ENCODE measurements at places on chromosomes 2 and 18.

DNA sequence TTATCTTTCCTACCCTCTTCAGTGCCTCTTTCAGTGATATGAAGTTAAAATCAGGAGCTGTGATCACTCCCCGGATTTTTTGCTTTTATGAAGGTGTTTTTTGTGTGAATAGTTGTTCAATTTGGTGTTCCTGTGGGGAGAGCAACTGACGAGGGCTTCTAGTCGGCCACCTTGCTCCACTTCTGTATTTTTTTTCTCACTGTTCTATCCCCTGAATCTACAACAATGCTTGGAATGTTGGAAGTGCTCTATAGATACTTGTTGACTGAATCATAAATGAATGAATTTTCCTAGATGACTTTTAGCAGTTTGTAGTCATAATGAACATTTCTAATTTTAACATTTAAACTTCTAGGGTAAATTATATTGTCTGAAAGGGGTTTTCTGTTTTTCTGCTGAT is 247.3 kb downstream of the ZNF385B start:
- no peak for DNase-seq

GRCh38 chr2:199278099-199278498 is 179.6 kb downstream of the SATB2 start:
- no peak for DNase-seq

GRCh38 chr2:224847961-224848850 is 132.0 kb upstream of the CCDC195 start:
- DNase-seq: no peak

GRCh38 chr2:201933792-201934237 is 99.8 kb upstream of the FZD7 start:
- no peak for DNase-seq

GRCh38 chr2:227527351-227527750 is 55.4 kb downstream of the AGFG1 start:
- no peak for DNase-seq

DNA sequence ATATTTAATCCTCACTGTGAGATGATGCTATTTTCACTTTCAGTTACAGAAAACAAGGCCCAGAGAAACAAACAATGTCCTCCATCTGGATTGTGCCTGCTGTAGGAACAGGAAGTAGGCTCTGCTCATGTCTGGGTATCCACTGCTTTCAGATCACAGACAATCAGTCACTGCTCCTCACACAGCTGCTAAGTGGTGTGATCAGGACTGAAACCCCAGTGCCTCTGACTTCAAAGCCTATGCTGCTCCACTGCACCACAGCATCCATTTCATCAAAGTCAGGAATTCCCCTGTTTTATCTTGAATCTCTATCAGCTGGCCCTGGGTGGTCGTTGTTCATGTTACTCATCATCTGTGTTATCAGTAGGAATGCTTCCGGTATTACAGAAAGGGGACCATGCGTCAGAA is 303.8 kb upstream of the TRIB2 start:
- no peak for DNase-seq

DNA sequence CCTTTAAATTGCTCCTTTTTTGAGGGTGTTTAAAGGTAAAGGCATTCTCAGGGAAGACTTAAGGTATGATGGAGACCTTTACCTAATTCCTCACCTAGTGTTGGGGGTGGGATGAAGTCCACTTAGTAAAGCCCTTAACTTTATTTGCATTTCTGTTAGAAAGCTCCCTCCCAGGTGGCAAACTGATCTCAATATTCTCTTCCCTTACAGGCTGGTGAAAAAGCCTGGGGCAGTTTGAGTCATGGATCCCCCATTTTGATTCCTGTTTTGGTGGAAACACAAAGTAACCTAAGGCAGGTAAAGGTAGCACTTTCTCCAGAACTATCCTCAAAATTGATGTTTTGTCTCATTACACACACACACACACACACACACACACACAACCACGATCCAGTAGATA is 33.8 kb upstream of the HNRNPA3 start:
- DNase-seq: no peak

GRCh38 chr18:25658476-25658875 is 306.5 kb upstream of the ZNF521 start:
- DNase-seq: no peak

DNA sequence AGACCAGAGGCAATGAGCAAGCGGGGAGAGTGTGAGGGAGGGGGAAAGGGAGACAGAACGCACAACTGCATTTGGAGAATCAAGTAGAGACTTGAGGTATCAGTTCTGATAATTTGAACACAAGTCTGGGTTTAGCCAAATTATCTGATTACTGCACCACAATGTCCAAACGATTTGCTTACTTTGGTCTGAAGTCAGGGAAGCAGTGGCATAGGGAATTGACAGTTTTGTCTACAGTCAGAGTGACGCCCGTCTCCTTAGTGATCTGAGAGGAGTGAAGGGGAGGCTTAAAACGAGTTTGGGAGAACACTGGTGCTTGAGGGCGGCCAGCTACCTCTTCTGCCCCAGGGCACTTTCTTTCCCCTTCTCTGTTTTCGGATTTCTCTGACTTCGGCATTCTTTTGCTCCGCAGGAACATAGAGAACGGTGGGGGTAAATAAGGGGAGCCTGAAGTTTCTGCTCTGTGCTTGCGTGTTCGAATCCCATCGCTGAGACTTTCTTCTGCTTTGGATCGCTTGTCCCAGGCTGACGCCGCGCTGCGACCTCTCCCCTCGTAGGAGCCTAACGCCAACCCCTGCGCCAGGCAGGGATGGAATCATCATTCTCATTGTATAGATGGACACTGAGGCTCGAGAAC is 2.9 kb upstream of the DLX2 start:
- no peak for DNase-seq

DNA sequence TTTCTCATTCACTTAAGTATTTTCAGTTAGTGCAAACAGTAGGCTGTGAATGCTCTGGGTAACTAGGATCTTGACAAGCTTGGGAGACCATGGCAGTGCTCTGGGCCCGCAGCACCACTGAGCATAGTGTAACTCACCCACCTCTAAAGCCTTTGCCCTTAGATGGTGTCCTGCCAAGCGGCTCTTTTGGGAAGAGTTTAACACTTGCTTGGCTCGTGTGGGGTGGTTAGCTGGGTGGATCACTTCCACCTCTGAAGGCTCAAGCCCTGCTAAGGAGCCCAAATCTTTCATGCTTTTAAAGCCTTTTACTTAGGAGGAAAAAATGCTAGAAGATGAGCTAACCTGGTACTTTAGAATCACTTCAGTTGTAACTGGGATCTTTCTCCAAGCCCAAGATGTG is 33.9 kb downstream of the PTPN18 start:
- no peak for DNase-seq

- DNase-seq: no peak
Observed at GRCh38 chr18:34643989-34644388, 66.1 kb upstream of the DTNA start.

DNA sequence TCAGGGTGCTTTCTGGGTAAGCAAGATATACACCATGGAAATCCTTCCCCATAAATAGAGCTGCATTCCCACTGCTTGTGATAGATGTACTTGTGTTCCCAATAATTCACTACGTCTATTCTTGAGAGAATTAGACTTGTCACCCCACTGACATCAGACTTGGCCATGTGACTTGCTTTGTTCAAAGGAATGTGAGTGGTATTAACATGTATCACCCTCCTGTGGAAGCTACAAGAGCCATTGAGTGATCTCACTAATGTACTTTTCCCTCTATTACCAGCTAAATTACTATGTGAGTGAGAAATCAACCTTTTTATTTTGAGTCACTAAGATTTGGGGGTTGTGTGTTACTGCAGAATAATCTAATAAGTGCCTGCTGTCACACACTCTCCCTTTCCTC is 176.0 kb downstream of the CCDC178 start:
- no peak for DNase-seq

DNA sequence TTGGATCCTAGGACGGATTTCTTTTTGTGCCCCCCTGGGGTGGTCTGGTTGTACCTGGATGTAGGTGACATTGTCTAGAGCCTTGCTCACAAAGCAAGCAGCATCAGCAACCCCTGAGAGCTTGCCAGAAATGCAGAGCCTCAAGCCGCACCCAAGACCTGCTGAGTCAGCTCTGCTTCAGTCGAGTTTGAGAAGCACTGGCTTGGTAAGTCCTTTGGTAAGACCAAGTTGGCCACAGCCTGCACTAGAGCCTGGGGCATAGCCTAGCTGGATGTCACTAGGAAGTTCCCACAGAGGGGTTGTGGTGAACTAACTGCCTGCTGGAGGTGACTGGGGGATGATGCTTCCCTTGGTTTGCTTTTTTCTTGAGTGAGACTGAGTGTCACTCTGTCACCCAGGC is 6.2 kb downstream of the ABCG5 start:
- DNase-seq: no peak

DNA sequence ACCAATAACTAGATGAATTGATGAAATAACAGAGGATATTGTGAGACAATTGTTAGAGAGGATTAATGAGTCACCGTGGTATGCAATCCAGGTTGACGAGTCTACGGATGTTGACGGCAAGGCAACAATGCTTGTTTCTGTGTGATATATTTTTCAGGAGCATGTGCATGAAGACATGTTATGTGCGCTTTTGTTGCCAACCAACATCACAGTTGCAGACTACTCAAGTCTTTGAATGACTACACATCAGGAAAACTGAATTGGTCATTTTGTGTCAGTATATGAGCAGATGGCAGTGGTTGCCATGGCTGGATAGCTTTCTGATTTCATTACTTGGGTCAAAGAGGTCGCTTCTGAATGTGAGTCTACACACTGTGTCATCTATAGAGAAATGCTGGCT is 96.8 kb upstream of the CRACDL start:
- DNase-seq: no peak

DNA sequence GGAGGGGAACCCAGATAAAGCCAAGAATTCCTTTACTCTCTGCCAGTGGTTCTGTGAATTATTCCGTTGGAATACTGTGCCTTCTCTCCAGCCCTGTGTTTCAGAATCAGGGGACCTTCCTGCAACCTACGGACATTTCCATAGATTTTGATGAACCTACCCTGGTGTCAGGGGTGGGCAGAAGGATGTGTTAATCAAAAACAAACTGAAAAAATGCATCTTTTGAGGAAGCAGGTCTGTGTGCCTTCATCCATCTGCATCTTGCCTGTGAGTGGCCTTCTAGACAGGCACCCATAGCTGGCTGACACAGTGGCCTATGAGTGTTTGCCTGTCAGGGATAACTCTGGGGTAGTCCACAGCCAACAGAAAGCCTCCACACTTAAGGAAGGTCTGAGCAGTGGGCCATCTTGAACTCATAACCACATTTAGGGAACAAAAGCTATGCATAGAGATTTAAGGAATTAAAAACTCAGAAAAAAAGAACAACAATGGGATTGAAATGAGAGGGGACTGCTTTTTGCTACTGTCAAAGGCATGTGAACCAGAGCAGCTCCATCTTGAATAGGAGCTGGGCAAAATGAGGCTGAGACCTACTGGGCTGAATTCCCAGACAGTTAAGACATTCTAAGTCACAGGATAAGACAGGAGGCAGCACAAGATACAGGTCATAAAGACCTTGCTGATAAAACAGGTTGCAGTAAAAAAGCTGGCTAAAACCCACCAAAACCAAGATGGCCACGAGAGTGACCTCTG is 45.9 kb upstream of the ITGA6 start:
- DNase-seq: no peak

- DNase-seq: no peak
Observed at GRCh38 chr2:113705982-113706523, 50.4 kb downstream of the SLC35F5 start.

DNA sequence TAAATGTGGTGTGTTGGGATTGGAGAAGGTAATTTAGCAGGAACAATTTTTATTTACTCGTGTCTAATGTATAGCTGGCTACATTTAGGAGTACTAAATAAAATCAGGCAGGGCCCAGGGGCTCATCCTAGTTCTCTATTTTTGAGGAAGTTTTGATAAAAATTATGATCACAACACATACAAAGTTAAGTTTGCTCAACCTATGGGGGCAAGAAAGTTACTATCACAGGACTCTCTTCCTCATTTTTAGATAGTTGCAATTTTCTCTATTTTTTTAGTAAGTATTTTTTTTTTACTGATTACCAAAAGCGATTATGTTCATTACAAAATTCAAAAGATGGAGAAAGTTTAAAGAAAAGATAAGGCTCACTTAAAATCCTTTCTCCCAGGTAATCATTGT is 60.0 kb upstream of the RPE start:
- DNase-seq: no peak

GRCh38 chr2:58853420-58853819 is 612.3 kb upstream of the FANCL start:
- no peak for DNase-seq

DNA sequence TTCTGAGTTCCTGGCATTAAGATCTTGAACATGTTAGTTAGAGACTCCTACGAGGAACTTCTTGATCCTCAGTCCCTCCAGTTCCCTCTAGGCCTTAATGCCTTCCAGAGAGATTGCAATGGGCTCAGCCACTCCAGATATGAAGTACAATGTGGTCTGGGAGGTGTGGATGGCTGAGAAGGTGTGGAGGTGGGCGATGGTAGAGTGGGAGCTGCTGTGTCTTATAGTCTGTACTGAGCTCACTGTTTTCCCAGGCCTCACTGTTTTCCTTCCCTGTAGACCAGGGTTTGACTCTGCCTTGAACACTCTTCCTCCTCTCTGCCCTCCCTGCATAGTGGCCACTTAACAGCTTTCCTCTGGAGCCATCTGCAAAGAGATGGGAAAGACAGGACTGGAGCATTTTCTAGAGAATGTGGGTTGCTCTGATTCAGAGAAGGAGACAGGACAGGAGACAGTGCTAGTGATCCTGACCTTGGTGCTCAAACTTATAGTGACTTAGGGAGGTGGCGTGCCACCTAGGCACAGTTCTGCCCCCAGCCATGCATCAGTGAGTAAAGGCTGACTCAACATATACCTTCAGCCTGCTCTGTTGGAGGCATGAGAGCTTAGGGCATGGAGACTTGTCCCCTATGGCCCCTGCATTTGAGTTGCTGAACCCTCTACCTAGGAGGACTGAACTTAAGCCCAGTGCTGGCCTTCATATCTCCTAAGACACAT is 129.7 kb downstream of the TDRD15 start:
- DNase-seq: no peak

GRCh38 chr18:24986666-24987302 is 365.2 kb downstream of the ZNF521 start:
- DNase-seq: no peak

DNA sequence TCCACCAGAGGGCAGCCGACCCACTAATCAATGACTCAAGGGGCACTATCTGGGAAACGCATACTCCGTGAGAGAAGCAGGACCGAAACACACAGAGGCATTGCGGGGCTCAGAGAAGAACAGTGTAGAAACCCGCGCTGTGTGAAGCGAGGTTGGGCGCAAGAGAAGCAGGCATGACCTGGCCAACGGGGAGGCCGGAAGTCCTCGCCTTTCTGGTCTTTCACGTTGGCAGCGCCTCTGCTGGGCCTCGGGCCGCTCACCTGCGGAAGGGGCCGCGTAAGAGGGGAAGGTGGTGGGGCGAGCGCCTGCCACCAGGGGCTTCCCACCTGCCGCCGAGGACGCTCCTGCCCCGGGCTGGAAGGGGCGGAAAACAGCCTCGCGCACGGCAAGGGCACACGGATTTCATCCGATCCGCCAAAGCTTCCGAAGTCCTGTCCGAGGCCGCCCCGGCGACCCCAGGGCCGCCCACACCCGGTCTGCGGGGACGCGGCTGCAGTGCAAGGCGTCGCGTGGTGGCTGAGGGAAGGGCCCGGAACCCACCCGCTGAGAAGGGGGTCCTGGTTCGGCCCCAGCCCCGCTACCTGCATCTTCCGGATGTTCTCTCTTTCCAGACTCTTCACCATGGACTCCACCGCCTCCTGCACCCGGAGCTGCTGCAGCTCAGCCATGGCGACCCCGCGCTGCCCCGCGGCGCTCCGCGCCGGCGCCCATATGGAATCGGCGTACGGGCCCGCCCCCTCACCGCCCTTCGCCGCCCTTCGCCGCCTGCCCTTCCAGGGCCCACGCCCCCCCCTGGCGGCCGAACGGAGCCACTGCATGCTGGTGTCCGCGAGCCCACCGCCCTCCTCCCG is at the start of gene FAM136A:
FAM136A (minus strand) TSS at position 724 of the 851 bp plus-strand sequence; CDS start at position 668, 56 bp downstream.
- DNase-seq: peak; percentile 85

GRCh38 chr2:239604861-239605260 is 204.0 kb upstream of the HDAC4 start:
- no peak for DNase-seq
